ENCODE measurements at places on chromosomes 4 and X.

DNA sequence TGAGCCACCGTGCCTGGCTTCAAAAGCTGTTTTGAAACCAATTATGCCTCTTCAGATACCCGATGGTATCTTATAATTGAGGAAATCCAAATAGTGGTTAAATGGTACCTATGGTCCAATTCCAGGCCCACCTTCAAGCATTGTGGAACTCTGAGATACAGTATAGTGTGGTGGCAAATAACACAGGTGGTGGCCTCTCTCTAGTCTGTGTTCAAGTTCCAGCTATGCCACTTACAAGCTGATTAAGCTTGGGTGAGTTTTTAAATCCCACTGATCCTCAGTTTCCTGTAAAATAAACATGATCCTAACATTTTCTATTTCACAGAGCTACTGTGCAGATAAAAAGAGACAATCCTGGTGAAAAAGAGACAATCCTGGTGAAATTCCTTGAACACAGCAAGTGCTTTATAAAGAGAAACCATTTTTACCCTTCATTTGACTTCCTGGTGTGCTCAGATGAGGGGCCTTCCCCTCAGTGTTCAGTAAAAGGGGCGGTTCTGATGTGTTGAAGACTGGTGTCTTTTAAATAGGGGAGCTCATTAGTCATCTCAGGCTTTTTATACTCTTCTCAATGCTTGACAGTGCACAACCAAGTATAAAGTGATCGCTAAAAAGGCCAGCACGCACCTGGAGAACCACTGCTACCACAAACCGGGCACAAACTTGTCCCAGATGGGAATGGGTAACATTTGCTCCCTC is 30.8 kb upstream of the CD40LG start:
- DNase-seq, result no peak

- DNase-seq, result peak; percentile 78
These were observed 3.1 kb downstream of the PDGFC start for GRCh38 chr4:156968479-156968984.

GRCh38 chr4:142671516-142671915 is 174.6 kb downstream of the INPP4B start:
- no peak for DNase-seq

GRCh38 chr4:124903995-124904722 is 191.6 kb upstream of the ANKRD50 start:
- no peak for DNase-seq

DNA sequence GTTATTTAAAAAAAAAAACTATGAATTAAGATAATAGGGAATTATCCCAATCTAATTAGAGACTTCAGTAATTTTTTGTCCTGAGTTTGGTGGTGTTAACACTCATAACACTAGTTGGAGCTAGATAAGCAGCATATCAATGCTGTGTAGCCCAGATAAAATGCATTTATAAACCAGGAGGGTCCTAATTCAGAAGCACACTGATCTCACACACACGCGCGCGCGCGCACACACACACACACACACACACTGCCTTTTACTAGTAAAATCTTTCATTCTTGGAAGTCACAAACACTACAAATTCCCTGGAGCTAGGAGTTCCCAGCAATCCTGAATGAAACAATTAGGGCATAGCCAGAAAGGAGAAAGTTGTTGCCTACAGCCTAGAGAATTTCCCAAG is 3.2 kb downstream of the UNC5C start:
- no peak for DNase-seq

- no peak for DNase-seq
These were observed 777 bp upstream of the CASK start for GRCh38 chrX:41923978-41924683.

GRCh38 chr4:109930464-109930863 is 17.8 kb downstream of the EGF start:
- no peak for DNase-seq

GRCh38 chrX:13398839-13399238 is 79.0 kb upstream of the ATXN3L start:
- no peak for DNase-seq

DNA sequence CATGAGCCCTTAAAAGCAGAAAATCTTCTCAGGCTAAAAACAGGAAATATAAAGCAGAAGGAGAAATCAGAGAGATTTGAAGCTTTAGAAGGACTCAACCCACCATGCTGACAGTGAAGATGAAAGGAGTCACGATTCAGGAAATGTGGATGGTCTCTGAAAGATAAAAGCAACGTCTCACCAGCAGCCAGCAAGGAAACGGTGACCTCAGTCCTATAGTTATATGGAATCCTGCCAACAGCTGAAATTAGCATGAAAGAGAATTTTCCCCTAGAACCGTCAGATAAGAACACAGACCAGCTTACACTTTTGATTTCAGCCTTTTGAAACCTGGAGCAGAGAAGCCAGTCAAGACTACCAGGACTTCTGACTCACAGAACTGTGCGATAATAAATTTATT is 715.7 kb upstream of the HTR2C start:
- DNase-seq, result no peak

GRCh38 chr4:123522646-123523045 is 126.1 kb downstream of the SPRY1 start:
- DNase-seq, result no peak

DNA sequence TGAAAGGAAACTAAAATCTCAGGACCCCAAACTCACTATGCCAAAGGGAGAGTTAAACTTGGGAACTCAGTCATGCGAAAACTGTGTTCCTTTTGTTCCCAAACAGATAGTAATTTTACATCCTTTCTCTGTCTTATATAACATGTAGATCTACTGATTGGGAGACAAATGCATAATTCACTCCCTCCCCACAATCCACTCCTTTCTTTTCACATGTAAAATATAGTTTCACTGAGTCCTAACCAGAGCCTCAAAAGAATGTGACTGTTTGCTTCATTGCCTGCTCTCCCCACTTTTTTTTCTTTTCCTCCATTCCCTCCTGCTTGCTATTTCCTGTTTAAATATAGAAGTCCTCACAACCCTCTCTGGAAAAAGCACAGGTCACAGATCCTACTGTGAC is 699.3 kb upstream of the ADGRL3 start:
- DNase-seq, result no peak

DNA sequence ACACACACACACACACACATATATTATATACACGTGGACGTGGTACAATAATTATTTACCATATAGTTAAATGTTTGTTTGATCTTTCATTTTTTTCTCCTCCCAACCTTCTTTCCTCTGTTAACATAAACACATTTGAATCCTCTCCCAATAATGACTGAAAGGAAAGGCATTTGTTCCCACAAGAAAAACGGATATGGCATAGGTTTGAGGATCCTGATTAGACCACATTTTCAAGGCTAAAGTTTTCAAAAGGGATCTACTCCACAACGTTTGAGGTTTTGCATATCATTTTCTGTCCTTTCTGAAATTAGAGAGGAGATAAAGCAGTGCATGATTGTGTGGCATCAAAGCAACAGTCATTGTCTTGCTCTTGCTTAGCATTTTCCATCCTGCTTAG is 1883.4 kb downstream of the STIM2 start:
- DNase-seq, result no peak

DNA sequence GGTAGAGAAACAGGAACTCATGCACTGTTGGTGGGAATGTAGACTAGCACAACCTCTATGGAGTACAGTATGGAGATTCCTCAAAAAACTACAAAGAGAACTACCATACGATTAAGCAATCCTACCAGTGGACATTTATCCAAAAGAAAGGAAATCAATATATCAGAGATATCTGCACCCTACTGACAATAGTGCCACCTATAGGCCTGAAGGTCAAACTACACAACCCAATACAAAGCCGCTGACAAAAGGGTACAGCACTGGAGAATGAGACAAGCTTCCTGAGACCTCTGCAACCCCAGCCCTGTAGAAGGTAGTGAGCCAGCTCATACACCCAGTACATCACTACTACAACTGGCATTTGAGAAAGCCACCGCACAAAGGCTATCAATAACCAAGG is 67.1 kb downstream of the CBR4 start:
- DNase-seq, result no peak

DNA sequence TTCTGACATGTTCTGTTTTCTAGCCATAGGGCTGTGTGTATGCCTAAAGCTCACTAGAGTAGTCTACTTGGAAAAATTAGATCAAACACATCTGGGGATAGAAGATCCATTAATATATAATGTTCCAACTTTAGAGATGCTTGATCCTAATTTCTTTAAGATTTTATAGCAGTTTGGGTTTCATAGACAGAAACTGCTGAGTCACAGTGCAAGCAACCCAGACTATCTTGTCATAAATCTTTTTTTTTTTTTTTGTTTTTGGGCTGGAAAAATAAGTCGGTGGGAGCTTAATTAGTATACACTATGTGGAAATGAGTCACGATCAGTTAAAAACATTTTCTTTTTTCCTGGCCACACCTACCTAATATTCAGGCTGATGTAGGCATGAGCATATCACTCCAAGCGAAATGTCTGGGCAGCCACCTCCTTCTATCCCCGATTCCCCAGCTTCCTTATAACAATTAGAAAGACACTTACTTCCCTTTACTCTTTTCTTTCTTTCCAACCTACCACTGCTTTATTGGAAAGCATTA is 58.2 kb upstream of the CASK start:
- DNase-seq, result no peak

DNA sequence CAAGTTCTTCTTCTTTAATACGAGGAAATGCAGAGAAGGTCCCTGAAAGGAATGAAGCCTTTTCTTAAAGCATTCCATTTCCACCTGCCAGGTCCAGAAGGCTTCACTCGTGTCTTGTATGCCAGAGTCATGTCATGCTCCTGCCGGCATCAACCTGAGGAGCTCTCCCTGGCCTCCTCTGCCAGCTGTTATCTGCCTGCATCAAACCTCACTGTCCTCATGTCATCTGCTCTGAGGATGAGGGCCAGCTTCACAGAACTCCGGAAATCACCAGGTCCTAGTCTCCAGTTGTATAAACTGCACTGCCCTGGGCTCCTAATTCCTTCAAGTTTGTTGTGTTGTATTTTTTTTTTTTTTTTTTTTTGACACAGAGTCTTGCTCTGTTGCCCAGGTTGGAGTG is 20.0 kb upstream of the S100G start:
- DNase-seq, result no peak

- DNase-seq, result no peak
These were observed 1.5 kb upstream of the PUDP start for GRCh38 chrX:7149411-7149810.

GRCh38 chr4:168741281-168742173 is 244.7 kb downstream of the PALLD start:
- DNase-seq, result no peak

DNA sequence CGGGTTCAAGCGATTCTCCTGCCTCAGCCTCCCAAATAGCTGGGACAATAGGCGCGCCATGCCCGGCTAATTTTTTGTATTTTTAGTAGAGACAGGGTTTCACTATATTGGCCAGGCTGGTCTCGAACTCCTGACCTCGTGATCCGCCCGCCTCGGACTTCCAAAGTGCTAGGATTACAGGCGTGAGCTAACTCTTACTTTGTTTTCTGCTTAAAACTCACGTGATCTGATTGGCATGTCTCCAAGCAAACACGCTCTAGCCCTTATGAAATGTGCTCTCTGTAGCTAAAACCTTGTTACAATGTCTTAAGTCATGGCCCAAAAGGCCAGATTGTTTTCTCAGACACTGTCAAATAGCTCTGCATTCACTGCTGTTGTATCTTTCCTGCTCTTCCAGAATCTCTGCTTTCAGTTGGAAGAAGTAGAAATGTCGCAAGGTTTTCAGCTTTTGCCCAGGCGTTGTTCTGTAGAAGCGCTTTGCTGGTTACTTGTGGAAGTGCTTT is 39.7 kb upstream of the OGT start:
- no peak for DNase-seq

DNA sequence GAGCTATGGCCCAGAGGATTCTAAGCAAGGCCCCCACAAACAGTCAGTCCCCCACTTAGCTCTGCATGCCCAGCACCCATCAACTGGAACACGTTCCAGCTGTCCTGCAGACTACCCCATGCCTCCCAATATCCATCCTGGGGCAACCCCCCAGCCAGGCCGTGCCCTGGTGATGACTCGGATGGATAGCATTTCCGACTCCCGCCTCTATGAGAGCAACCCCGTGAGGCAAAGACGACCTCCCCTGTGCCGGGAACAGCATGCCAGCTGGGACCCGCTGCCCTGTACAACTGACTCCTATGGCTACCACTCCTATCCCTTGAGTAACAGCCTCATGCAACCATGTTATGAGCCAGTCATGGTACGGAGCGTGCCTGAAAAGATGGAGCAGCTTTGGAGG is 32.0 kb downstream of the LAS1L start:
- DNase-seq, result no peak

GRCh38 chrX:49071877-49072711 is 1.7 kb downstream of the PRAF2 start:
- no peak for DNase-seq

GRCh38 chr4:67542076-67542475 is 3.2 kb downstream of the CENPC start:
- no peak for DNase-seq

GRCh38 chr4:89889289-89889688 is 5.4 kb upstream of the MMRN1 start:
- no peak for DNase-seq

DNA sequence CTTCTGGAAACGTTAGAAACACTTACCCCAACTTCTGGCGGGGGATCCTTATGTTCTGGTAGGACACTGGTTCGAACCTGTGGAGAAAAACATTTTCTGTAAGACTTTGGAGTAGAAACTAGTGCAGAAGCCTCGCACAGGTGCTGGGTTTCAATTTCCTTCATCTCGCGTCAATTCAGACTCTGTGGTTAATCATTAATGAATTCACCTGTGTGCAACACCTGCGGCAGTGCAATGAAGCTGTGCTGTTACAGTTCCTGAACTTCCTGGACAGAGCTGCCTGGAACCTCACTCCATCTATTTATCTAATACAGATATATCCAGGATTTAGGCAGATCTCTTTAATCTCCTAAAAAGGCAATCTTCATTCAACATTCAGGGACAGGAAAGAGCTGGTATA is 531.4 kb downstream of the INPP4B start:
- DNase-seq, result no peak

GRCh38 chr4:82739287-82740190 is 59.1 kb downstream of the SCD5 start:
- no peak for DNase-seq

- no peak for DNase-seq
These were observed 22.4 kb upstream of the XAGE2 start for GRCh38 chrX:52346174-52347165.
